Tongue (tissue), 3 donors: ENCODE measurements at places on chromosomes 6 and 20. TPM values are rescaled to one million over a fixed set of nuclear protein-coding genes. Genes with fewer than 3 reads are reported as not detected.

C6orf15 gene
- total RNA-seq = 5.0 TPM

TNXB gene
- 214 TPM for total RNA-seq

APMAP gene
- total RNA-seq = 47.4 TPM

ZBP1 gene
- 0.10 TPM for total RNA-seq

EDN3 gene
- total RNA-seq = 22.7 TPM

GLP1R gene
- 0.72 TPM for total RNA-seq

ANGPT4 gene
- not detected for total RNA-seq

PPP2R5D gene
- 37.3 TPM for total RNA-seq
